ENCODE measurements at places on chromosomes 3 and 15.
A peak's percentile ranks its signal among the peaks of the same experiment; 100 is the strongest.

DNA sequence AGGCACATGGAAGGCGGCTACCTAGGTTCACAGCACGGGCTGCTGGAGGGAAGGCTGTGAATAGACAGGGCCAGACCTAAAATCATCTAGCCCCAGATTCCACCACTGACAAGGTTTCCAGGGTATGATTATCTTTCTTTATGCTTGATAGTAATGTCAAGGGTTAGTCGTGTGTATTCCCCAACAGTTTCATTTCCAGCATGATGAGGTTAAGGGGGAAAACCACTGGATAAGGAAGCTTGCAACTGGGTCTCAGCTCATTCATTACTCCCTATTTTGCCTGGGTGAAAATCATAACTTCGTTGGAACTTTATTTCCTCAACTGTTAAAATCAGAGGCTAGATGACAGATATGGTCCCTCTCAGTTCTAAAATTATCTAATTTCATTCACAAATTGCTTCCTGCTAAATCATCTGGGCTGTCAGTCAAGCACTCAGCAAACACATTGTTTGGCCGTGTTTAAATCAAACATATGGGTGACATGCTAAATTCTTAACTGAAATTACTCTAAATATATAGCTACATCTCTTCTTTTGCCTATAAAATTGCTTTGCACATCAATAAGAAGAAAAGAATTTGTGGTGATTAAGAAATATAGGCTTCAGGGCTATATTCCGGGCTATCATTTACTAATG, 111.7 kb downstream of the CYP19A1 start:
- no peak for DNase-seq

GRCh38 chr15:90124507-90124906, 22.2 kb upstream of the IDH2 start:
- DNase-seq: no peak

DNA sequence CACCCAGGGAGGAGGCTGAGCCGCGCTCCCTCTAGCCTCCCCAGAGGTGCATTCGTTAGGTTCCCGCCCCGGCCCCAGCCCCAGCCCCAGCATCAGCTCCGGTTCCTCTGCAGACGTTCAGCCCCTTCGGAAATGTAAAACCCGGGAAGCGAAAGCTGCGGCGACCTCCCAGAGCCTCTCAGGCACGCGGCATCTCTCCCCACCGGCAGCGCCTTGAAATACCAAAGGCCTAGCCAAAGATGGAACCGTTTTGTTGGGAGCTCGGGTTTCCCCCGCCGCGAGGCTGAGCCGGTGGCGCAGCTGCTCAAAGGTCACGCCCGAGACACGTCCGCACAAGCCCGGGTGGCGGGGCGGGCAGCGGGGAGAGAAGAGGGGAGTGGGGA, 77.8 kb upstream of the HES1 start:
- DNase-seq: peak; percentile 18

GRCh38 chr15:98776607-98777281, 128.4 kb downstream of the IGF1R start:
- DNase-seq: no peak

DNA sequence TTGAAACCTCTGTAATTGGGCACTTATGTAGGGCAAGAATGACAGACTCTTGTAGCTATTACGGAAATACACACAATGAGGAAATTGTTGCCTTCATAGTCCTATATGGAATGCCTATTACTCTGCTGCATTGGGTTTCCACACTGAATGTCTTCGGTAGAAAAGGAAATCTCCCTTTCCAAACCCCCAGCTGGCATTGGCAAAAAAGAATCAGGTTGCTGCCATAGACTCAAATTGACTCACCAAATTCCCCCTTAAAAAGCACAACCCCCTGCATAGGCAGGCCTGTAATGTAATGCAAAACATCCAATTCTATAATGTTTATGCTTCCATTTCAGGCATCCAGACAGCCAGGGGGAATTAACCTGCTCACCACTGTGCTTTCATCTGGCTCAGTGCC, 44.8 kb upstream of the NTRK3 start:
- no peak for DNase-seq

- DNase-seq: no peak
Observed at GRCh38 chr3:9385187-9386077, 12.0 kb upstream of the SETD5 start.

GRCh38 chr3:49763981-49764380, 22.4 kb downstream of the IP6K1 start:
- DNase-seq: no peak

DNA sequence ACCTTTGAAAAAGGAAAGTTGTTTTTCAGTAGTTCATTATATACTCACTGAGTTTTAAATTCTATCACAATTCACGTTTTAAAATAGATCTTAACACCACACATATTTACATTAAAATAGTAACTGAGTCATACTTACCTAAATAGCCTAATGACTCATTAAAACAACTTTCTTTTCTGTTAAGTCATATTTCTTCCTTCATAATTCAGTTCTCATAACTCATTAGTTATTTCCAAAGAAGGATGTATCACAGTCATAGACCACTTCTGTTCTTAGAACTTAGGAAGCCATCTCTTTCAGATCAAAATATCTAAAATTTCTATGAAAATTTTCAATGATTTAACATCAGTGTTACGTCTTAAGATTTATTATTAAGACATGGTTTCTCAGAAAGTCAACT, 885.9 kb downstream of the FHIT start:
- DNase-seq: no peak

DNA sequence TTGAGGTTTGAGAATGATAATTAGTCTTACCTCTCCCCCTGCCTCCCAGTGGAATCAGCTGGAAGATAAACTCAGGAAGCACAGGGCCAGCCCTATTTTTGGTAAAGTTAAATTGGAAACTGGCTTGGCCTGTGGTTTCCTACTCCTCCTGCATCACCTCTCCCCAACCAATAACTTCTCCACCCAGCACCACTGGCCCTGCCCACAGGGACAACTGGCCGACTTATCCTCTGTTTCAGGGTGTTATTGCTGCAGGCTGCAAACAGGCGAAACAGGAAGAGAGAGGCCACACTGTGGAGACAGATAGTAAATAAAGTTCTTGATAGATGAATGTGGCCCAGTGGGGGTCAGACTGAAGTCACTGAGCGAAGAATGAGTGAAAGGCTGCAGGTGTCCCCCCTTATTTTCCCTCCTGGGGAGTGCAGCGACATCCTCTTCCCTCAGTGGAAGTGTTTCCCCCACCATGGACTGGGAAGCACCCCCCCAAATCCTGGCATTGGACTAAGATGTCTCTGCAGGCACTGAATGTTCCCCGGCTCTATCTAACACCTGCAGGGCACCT, 47.1 kb downstream of the PDIA5 start:
- no peak for DNase-seq

DNA sequence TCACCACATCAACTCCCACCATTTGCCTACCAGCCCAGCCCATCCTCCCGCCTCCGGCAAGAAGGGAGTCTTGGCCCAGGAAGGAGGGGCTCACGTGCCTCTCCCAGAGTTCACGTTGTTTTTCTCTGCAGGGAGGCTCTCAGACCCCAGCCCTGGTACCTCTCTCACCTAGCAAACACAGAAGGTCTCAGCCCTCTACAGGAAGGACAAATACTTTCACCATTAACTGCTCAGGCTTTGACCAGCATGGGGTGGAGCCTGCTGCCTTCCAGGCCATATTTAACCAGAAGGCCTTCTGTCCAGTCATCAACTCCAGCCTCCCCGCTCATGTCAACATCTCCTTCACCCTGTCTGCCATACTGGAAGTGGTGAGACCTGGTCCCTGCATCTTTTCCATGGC, 19.0 kb upstream of the HTR3E start:
- no peak for DNase-seq

- no peak for DNase-seq
Observed at GRCh38 chr3:1171320-1171719, 78.5 kb downstream of the CNTN6 start.

DNA sequence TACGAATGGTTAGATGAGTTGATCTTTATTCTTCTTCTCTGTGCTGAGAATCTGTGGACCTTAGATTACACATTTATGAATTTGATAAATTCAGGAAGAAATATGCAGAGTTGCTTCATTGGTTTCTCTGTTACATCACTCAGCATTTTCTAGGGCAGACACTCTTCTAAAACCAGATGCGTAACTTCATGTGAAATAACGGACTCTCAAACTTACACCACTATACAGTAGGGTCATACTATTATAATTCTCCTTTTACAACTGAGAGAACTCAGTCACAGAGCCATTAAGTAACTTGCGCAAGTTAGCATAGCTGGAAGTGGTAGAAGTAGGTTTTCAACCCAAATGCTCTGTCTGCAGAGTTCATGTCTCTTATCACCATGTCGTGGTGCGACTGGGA, 5.7 kb downstream of the TMEM207 start:
- no peak for DNase-seq

- no peak for DNase-seq
Observed at GRCh38 chr3:134328147-134328591, 46.1 kb downstream of the AMOTL2 start.

DNA sequence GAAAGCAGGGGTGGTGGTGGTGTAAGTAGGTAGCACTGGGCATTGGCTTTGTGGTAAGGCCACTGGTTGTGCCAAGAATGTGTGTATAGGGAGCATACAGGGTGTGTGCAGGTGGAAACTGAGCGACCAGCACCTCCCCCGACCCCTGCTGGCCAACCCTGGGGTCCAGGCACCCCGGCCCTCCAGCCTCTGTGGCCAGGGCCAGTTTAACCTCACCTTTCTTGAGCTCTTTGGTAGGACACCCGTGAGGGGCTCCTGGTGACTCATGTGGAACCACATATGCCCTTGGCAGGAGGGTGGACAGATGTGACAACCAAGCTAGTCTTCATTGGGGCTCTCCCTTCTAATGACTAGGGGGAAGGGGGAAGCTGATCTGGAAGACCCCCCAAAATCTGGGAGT, 19.5 kb downstream of the SHF start:
- DNase-seq: no peak

DNA sequence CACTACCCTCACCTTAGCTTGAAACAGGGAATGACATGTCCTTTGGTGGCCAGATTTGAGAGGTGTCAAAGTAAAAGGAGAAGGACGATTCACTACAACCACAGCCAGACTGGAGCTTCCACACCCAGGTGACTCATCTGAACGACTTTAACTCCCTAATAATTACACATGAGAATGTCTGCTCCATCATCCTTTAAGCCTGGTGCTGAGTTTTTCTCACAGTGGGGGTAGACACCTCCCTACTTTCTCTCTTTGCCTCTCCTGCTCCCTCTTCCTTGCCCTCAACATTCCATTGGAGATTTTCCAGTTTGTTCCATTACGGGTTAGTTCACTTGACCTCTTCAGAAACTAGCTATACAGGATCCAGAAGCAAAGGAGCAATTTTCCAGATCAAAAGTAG, 154.3 kb upstream of the BHLHE40 start:
- DNase-seq: no peak

GRCh38 chr15:27422997-27423396, 452.0 kb downstream of the GABRG3 start:
- no peak for DNase-seq

DNA sequence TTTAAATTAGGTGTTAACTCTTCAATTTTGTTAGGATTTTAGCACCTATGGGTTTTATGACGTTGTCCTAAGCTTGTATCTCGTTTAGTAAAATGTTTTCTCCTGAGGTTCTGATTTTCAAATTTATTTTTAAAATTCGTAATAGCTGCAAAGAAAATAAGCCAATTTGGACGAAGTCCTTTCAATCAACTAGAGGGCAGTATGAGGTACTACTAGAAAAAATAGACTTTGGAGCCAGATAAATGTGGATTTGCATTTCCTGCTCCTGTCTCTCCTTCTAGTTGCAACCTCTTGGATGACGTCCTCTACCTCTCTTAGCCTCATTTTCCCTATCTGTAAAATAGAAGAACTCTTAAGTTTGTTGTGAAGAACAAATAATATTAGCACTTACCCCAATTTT, 81.1 kb downstream of the SLTM start:
- no peak for DNase-seq

GRCh38 chr3:2484162-2485026, 385.7 kb downstream of the CNTN4 start:
- DNase-seq: no peak

GRCh38 chr3:46427916-46428833, 21.1 kb downstream of the CCRL2 start:
- no peak for DNase-seq

GRCh38 chr3:179452176-179452564, 900 bp upstream of the GNB4 start:
- DNase-seq: no peak

DNA sequence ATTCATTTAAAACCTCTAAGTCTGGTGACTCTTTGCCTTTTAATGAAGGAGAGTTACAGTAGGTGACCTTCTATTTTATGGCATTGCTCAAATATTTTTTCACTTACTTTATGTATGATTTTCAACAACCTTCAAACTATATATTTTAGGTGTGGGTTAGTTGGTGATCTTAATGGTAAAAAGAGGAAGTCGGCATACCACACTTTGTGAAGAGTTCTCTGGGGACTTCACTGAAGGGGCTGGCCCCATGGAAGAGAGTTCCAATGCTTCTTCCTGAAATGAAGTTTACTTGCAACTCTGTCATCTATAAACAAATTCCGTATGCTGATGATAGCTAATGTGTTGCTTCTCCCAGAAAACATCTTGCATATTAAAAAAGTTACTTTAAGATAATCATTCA, 647.0 kb upstream of the SGO1 start:
- no peak for DNase-seq

DNA sequence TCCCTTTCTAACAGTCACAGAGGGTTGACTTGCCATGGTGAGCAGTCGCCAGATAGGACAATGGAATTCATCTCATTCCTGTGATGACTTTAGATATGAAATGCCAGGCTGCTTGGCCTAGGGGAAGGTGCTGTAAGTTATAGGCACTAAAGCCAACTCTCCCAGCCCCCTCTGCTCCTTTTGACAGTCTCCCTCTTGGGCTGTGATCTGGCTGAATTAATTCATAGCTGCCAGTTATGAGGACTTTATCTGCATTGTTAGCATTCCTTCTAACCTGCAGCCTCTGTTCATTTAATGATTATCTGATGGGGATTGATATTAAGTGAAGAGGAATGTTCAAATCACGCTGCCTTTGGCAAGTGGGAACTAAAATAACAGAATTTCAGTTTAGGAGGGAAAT, 427.1 kb upstream of the RASGRP1 start:
- DNase-seq: no peak

GRCh38 chr15:69317392-69317841, 18.7 kb downstream of the PAQR5 start:
- DNase-seq: no peak

GRCh38 chr3:43727930-43728329, 37.2 kb downstream of the ABHD5 start:
- DNase-seq: no peak

- peak; percentile 35 for DNase-seq
Observed at GRCh38 chr3:45509038-45509767, 85.3 kb upstream of the LIMD1 start.

DNA sequence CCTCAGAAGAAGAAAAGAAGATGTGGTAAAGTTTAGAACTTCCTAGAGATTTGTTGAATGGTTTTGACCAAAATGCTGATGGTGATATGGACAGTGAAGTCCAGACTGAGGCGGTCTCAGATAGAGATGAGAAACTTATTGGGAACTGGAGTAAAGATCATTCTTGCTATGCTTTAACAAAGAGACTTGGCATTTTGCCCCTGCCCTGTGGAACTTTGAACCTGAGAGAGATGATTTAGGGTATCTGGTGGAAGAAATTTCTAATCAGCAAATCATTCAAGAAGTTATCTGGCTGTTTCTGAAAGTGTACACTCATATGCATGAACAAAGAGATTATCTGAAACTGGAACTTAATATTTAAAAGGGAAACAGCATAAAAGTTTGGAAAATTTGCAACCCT, 505.2 kb downstream of the NSUN3 start:
- DNase-seq: no peak

All from stimulated activated CD4-positive, alpha-beta T cell treated with anti-CD3 and anti-CD28 coated beads, Interleukin-2, amount 100 ng/mL, for 48 hours (primary cell).